T follicular helper cell (primary cell): ENCODE measurements at places on chromosomes 2 and 18.

DNA sequence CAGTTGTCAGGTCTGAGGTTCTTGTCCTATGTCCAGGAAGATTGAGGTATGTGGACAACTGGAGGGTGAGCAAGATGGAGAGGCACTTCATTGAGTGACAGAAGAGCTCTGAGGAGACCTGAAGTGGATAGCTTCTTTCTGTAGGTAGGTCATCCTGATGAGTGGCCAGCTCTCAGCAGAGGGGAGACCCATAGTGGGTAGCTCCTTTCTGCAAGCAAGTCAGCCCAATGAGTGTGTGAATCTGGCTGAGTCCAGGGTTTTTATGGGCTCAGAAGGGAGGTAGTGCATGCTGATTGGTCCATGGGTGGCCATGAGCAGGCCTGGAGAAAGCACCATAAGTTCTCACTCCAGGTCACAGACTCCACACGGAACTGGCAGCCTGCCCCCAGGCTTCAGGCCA is 92.6 kb upstream of the GALNT5 start:
- DNase-seq, result no peak

- peak; percentile 49 for DNase-seq
Measured at GRCh38 chr2:20962939-20963557, 80.8 kb downstream of the APOB start.

DNA sequence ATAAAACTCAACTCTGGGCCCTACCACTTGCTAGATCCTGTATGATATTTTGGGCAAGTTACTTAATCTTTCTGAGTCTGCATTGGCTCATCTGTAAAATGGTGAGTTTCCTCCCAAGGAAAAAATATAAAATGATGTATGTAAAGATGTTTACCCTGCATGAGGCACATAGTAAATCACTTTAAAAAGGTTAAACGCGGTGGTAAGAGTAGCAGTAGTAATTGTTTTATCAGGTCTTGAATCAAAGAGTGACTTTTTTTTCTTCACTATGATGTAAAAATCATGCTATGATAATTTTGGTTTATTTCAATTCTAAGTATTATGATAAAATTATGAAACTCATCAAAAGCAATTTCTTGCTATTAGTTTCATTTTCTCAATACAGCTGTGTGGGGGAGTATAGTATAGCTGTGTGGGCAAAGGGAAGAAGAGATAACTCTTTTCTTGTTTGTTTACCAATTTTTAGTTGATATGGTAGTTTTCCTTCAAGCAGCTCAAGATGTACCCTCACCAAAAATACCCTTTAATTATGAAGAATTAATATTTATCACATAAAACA is 10.7 kb downstream of the ARHGAP15 start:
- no peak for DNase-seq

DNA sequence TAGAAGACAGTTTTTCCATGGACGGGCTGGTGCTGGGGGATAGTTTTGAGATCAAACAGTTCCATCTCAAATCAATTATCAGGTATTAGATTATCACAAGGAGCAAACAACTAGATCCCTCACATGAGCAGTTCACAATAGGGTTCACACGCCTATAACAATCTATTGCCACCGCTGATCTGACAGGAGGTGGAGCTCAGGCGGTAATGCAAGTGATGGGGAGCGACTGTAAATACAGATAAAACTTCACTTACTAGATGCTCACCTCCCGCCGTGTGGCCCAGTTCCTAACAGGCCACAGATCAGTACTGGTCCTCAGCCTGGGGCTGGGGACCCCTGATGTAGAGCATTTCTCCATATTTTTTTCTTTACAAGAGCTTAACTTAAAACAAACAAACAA is 203.6 kb downstream of the CDH7 start:
- DNase-seq, result no peak

DNA sequence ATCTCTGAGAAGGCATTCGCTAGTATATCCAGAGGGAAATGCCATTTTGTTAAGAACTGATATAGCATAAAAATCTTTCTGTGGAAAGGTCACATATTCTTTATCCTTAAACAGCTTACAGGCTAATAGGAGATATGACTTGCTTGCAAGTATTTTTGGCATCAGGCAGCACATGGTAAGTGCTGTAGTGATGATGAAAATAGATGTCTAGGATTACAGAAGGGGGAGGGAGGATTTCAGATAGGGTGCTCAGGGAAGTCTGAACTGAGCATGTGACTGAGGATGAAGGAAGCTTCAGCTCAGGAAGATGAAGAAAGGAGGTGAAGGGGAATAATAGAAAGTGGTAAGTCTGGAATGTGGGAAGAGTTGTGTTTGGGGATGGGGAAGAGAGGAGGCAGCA is 158.5 kb upstream of the NOSTRIN start:
- DNase-seq, result no peak

- no peak for DNase-seq
Measured at GRCh38 chr2:170238776-170239175, 60.8 kb downstream of the MYO3B start.

DNA sequence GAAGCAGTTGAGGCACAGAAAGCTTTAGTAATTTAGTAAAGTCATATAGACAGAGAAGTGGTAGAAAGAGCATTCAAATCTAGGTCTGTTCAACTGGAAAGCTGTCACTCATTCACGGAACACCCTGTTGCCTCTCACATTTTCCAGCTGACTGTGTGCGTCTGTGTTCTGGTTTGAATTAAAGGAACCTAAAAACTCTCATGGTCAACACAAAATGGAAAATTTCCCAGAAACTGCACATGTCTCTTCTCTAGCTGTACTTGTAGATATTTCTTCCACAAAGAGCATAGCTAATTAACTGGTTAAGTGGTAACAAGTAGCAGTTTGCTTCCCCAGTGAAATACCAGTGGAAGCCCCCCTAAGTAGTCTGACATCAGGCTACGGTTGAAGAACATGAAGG is 390.8 kb downstream of the TGIF1 start:
- no peak for DNase-seq

- no peak for DNase-seq
Measured at GRCh38 chr2:67485431-67485830, 88.3 kb downstream of the ETAA1 start.

DNA sequence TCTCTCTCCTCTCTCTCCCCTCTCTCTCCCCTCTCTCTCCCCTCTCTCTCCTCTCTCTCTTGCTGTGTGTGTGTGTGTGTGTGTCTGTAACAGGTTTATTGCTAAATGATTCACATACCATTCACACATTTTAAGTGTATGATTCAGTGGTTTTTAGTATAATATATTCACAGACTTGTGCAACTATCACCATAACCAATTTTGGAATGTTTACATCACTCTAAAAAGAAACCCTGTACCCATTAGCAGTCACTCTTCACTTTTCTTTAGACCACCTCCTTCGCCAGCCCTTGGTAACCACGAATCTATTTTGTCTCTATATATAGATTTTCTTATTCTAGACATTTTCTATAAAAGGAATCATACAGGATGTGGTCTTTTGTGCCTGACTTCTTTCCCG is 11.4 kb downstream of the THNSL2 start:
- DNase-seq, result no peak

DNA sequence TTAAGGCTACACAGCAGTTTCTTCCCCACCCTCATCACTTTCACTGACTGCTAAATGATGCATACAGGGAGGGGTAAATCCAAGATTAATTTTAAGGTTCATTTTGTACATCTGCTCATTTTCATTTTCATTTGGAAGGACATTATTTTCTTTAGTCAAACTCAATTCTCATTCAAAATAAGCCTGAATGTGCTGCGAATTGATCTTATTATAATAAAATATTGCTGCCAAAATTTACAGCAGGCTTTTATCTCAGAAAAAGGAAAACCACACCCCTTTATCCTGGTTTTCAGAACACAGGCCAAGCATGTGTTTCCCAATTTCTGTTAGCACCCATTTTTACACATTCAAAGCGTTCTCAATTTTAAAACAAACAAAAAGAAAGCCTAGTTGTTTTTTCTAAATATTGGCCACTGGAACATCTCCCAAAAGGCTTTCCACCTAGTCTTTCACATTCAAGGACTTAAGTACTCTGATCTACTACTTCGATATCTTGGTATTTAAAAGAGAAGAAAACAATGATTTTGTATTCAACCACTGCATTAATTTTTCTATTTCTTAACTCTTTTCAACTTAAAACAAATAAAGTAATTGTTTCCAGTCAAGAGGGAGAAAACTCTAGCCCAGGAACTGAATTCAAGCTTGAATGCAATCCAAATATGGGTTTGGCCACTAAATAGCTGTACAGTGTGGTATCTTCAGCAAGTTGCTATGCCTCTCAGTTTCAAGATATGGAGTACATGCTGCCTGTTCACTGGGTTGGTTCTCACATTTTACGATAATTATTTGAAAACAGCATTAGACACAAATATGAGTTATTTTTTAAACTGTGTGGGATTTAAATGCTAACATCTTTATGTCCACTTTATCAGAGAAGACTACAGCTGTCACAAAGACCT is 52.5 kb downstream of the CDH2 start:
- DNase-seq, result no peak

GRCh38 chr18:50832754-50833153 is 12.9 kb upstream of the MRO start:
- no peak for DNase-seq

- no peak for DNase-seq
Measured at GRCh38 chr2:150624001-150624401, 136.5 kb upstream of the RND3 start.

GRCh38 chr2:31333527-31334183 is 80.9 kb downstream of the XDH start:
- DNase-seq, result peak; percentile 60

- peak; percentile 29 for DNase-seq
Measured at GRCh38 chr2:231707625-231707926, 749 bp upstream of the PTMA start.

DNA sequence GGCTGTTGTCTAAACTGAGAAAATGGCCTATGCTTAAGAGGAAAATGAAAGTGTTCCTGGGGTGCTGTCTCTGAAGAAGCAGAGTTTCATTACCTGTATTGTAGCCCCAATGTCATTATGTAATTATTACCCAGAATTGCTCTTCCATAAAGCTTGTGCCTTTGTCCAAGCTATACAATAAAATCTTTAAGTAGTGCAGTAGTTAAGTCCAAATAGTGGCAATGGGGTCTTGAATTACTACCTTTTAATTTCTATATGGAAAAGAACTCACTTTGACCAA is 13.8 kb upstream of the ALLC start:
- DNase-seq, result no peak

GRCh38 chr2:60100034-60100433 is 453.4 kb downstream of the BCL11A start:
- DNase-seq, result no peak

GRCh38 chr2:198314559-198315153 is 510.3 kb downstream of the PLCL1 start:
- DNase-seq, result no peak
